ENCODE measurements at places on chromosomes 6 and 20.
A peak's percentile ranks its signal among the peaks of the same experiment; 100 is the strongest.

DNA sequence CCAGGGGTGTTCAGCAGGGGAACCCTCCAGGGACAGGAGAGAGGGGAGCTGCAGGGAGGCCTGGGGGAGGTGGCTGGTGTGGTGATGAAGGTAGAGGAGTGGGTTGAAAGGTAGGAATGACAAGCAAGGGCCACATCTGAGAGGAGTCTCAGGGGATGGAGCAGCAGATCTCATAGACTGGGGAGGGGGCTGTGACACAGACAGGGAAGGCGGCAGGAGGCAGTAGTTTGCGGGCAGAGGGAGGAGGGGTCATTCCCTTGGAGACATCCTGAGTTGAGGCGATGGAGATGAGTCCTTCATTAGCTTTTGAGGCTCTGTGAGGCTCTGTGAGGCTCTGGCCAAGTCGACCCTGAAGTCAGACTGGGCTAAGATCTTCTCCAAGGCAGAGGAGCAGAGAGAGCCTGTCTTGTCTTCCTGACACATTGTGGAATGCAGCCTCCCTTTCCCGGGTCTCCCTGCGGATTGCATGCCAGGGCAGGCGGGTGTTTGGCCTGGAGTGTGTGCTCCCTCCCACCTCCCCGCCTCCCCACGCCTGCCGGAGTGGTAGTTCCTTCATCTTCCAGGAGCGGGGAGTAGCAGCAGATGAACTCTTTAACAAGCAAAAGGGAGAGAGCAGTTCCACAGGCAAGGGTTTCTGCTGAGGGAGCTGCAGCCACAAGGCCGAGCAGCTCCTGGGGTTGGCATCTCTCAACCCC is 34.3 kb upstream of the MLN start:
- DNase-seq = peak; percentile 25

- no peak for DNase-seq
These were observed 1252.8 kb upstream of the GJE1 start for GRCh38 chr6:140879946-140880345.

- DNase-seq = no peak
These were observed 69.0 kb upstream of the CITED2 start for GRCh38 chr6:139443231-139444112.

GRCh38 chr6:90849686-90850085 is 262.8 kb upstream of the MAP3K7 start:
- no peak for DNase-seq

- DNase-seq = no peak
These were observed 236.4 kb upstream of the ZFP64 start for GRCh38 chr20:52427960-52428359.

DNA sequence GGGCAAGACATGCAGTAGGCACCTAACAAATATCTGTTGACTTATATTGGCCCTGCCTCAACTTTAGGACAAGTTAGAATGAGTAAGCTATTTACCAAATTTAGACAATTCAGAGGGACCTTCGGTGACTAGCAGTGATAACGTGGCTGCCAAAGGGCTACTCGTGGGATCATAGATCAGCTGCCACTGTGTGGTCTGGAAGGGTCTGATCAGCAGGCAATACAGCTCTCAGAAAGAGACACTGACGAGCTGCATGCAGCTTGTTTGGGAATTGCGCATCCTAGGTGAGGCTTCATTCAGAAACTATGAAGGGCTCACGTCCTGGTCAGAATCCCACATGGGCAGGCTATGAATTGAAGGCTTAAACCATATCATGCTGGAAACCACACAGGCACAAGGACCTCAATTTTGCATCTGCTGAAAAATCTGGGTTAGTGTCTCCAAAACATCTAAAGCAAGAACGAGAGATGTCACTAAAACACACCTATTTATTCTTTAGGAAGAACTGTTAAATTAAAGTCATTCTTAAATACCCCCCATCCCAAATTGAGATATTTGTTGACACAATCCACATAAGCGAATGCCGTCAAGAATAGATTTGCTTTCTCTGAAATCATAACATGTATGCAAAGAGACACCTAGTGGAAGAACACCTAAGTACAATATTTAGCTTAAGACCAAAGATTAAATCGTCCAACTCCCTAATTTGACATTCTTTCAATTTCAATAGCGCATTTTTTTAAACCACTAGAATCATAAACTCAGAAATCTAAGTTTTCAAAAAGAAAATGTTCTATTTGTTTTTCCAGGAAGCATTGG is 79.6 kb downstream of the IPCEF1 start:
- DNase-seq = no peak

DNA sequence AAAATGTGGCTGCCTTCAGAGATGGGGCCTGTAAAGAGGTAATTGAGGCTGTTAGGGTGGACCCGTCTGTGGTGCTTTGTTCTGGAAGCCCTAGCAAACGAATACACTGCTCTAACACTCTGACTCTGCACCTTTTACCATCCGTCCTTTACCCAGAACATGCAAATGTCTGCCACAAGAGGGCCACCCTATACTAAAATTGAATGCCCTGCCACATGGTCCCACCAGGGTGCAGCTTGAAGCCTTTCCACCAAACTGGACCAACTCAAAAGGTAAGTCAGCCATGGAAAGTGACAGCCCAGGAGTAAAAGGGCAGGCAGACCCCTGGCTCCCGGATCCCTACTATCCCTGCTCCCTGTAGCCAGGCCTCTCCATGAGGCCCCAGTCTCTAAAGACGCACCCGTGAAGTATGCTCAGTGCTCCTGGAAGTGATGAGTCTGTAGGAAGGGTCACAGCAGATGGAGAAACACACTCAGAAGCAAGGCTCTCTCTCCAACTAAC is 5.8 kb upstream of the BFSP1 start:
- DNase-seq = peak; percentile 76

DNA sequence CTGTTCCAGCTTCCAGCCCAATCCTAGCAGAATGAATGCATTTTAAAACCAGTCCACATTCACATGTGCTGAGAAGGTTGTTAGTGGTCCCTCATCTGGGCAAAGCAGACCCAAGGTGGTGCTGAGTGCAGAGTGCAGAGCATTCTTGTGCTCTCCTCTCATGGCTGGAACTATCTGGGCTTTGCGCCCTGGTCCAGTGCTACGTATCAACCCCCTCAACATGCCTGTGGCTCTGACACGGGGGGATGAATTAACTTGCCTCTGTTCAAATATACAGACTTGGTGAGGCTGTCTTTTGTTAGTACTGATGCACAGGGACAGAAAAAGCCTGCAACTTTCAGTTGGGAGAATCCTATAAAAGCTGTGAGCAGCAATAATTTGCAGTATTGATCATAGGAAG is 42.5 kb downstream of the PANK2 start:
- no peak for DNase-seq

DNA sequence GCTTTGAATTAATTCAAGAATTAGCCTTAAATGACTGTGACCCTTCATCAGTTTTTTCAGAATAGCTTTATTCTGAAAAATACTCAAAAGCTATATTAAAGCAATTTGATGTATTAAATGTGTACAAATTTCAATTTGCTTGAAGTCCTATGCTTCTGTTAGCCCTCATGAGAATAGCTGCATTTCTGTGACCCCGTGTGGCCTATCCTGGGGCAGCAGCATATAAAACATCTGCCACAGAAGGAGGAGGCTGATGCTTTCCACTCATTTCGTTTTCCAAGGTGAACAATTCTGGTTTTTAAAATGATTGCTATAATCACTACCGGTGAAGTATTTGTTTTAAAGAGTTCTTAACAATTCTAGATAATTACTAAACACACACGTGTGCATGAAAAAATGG is 360.3 kb downstream of the BTBD9 start:
- no peak for DNase-seq

DNA sequence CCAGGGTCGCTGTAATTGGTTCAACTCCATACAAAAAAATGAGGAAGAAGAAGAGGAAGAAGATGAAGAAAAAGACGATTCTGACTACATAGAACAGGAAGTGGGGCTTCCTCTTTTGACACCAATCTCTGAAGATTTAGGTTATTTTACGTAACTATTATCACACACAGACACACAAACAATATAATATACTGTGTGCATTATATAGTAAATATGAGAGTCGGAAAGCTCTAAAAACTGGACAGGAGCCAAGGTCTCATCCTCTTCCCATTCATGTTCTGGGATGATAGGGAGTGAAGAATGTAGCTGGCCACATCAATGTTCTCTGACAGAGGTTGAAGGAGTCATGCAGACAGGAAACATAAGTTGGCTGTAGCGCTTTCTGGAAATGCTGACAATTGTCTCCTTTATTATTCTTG is 13.3 kb downstream of the RSPH4A start:
- DNase-seq = peak; percentile 11

DNA sequence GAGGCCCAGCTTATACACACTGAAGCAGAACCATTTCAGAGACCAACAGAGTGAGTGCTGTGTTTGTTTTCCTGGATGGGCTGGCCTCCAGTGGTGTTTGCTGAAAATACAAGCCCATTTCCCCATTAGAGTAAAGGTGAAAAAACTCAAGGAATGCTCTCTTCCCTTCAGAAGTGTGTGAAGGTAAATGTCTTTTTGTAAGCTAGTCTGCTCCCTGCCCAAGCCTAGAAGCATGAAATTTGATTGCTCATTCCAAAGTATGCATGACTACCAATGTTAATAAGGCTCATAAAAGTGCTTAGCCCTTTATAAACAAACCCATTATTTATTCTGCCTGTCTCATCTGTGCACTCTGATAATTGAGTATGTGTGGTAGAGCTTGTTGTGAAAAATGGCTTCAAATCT is 59.1 kb downstream of the ADGRF1 start:
- no peak for DNase-seq

GRCh38 chr20:17938871-17939619 is 29.5 kb downstream of the SNX5 start:
- DNase-seq = peak; percentile 58

DNA sequence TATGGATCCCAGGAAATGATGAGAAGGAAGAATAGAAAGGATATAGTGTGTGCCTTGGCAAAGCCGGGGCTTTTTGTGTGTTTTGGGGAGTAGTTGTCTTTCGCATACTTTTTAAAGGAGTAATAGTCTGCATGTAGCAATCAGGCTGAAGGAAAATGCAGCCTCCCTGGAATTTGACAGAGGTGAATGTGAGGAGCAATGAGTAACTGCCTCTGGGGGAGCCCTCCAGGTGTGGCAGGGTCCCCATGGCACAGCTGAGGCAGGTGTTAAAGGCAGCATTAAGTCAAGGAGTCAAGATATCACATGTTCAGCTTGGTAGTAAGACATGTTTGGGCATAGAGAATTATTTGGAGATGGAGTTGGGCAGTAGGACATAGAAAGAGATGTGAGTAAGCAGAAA is 203.1 kb downstream of the C6orf118 start:
- no peak for DNase-seq

GRCh38 chr6:156848123-156848522 is 70.9 kb downstream of the ARID1B start:
- no peak for DNase-seq

DNA sequence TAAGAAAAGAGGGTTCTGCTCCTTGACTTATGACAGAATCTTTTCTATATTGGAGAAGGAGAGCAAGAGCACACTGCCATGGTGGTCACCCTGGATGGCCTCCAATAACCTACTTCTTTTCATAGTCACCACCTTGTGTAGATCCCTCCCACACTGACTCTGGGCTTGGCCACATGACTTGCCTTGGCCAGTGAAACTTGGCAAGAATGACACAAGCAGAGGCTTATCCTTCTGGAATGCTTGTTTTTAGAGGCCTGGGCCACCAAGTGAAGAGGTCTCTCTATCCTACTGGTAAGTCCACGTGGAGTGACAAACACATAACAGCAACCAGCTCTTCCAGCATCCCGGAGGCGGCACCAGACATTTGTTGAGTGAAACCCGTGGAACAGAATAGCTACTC is 349.4 kb upstream of the JARID2 start:
- no peak for DNase-seq

- no peak for DNase-seq
These were observed 423 bp downstream of the PACRG start for GRCh38 chr6:162728197-162728596.

- DNase-seq = no peak
These were observed at the start of gene TUBB1 for GRCh38 chr20:59019217-59019616. TSS of gene TUBB1 (plus strand) at chr20:59019429. CDS start at chr20:59019523, 94 bp downstream.

- DNase-seq = no peak
These were observed 1.5 kb downstream of the WDR27 start for GRCh38 chr6:169700296-169700695.

DNA sequence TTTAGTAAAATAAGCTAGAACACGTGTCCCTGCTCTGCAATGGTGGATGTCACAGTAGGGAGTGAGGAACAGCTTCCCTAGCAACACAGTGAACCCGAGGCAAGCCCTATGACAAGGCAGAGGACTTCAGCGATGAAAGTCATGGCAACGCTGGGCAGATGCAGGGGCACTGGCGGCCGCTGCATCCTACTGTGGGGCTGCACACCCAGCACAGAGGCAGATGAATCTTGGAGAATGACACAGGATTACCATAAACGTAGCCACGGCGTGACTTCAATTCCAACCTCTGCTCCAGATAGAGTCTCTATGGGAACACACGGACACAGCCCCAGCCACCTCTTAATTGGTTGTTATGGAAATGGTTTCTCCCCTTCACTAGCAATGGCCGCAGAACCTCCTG is 64.2 kb downstream of the MYLK4 start:
- DNase-seq = no peak

DNA sequence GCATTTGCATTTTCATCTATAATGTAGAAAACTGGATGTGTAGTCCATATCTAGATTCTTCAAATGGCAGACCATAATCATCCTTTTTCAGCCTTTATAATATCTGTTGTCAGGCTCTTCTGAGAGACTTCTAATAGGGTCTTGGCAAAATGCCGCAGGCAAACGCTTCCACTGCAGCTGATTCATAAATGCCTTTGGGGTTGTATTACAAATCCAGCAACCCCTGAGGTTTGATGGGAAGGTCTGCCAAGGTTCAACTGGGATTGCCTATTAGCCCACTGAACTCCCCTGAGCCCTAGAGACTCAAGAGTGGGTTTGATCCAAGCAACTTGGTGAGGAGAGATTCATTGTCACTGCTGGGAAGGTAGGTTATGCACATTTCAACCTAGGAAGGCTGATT is 365.2 kb upstream of the POU3F2 start:
- no peak for DNase-seq

DNA sequence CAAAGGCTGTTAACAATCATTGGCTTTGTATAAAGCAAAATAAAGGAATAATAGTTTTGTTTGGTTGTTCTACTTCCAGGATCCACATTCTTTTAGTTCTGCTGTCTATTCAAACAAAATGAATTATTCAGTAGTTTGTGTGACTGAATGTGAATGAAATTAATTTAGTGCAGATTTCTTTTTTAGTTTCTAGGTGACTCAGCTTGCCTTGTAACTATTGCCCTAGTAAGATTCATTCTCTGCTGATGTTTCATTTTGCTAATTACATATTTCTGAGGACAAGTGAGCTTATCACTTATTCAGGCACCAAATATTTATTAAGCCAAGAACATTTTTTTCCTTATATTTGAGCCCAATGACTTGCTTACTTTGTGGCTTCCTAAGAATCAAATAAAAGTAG is 46.5 kb upstream of the RIPOR2 start:
- DNase-seq = no peak

DNA sequence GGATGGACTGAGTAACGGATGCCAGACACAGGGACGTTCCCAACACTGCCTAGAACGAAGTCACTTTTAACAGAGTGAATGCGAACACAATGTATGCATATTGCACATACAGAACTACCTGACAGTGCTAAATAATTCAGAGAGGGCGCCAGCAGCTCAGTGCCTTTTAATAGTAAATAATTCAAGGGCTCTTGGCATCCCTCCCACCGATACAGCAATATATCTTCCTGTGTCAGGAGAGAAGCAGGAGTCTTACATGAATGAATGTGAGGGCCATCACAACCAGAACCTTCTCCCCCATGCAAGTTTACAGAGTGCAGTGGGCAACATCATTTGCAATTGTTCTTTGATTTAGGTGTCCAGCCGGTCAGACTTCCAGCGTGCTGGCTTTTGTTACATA is 88.4 kb upstream of the KCNG1 start:
- DNase-seq = no peak

- DNase-seq = no peak
These were observed 161.8 kb downstream of the LRFN2 start for GRCh38 chr6:40425192-40425919.

Measured in adrenal gland (tissue), 19 donors.